ENCODE measurements at places on chromosomes 16 and 17.

DNA sequence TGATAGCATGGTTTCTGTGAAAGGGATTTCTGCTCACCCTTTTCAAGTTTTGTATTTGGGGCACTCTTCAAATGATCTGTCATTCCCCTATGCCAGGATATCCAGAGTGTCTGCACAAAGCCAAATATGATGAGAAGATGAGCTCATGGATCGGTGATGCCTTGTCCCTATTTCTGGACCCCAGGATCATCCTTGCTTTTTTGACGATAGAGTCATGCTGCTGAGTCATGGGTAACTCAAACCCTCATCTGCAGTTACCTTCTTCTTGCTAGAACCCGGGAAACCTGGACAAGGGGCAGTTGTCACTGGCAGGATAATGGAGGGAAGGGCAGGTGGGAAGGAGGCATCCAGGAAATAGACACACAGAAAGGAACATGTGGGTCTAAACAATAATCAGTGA, 17.8 kb upstream of the MAPT start:
- no peak for DNase-seq

DNA sequence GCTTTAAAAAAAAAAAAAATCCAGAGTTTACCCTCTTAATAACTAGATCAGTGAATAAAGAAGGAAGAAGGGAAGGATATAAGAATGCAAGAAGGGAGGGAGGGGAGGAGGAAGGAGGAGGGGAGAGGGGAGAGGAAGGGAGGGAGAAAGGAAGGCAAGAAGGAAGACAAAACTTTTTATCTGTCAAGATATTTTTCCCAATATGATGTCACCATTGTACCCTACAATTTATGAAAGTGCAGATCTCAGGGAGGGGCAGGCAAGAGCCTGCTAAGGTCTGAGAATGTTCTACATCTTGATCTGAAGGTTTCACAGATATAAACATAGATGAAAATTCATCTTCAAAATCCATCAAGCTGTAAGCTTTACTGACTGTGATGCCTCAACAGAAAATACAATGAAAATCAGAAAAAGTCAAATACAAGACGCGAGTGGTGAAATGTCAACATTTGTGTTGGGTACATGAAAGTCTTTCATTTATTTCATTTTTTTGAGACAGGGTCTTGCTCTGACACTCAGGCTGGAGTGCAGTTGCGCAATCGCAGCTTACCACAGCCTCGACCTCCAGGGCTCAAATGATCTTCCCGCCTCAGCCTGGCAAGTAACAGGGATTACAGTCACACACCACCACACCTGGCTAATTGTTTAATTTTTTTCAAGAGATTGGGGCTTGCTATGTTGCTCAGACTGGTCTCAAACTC, 57.1 kb upstream of the EMP2 start:
- no peak for DNase-seq

GRCh38 chr17:73641826-73642600, 2.2 kb downstream of the SDK2 start:
- no peak for DNase-seq

GRCh38 chr16:57128771-57129389, 36.5 kb downstream of the CPNE2 start:
- DNase-seq = no peak

DNA sequence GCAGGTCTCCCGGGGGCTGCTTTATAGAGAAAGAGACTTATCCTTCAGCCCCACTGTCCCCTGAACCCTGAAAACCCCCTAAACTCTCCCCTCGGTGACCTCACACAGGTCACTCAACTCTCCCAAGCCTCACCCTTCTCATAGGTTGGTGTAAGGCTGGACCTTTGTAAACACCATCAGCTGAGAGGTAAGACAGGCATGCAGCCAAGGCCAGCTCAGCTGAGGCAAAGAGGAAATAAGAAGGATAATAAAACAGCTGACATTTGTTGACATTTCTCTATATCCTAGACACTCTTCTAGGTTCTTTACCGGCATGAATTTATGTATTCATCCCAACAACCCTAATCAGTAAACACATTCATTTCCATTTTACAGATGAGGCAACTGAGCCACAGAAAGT, 134.3 kb downstream of the CCT6B start:
- DNase-seq = no peak

DNA sequence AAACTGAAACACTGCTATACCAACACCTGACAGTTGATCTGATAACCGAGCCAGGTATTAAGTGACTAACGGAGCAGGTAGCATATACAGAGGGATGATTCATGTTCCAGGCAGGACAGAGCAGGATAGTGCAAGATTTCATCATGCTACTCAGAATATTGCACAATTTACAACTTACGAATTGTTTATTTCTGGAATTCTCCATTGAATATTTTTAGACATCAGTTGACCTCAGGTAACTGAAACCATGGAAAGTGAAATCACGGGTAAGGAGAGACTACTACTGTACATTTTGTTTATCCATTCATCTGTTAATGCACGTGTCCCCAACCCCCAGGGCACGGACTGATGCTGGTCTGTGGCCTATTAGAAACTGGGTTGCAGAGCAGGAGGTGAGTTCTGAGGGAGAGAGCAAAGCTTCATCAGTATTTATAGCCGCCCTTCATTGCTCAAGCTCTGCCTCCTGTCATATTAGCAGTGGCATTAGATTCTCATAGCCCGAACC, 14.5 kb upstream of the PPM1E start:
- no peak for DNase-seq
